ENCODE measurements at places on chromosomes 4 and X.

GRCh38 chr4:48914311-48914710 lies 7.7 kb upstream of the OCIAD2 start:
- DNase-seq = no peak

- DNase-seq = no peak
Measured at GRCh38 chr4:37909332-37910090, 18.6 kb downstream of the TBC1D1 start.

- no peak for DNase-seq
Measured at GRCh38 chr4:144494280-144494679, 151.7 kb upstream of the HHIP start.

DNA sequence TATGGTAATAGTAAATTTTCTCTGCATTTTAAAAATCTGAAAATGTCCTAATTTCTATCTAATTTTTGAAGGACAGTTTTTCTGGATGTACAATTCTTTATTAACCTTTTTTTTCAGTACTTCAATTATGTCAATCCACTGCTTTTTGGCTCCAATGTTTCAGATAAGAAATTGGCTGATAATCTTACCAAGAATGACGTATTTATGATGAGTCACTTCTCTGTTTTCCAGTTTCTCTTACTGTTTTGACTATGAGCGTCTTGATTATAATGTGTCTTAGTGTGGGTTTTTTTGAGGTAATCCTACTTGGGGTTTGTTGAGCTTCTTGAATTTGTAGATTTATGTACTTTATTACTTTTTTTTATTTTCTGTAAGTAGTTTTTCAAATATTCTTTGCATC lies 47.2 kb downstream of the UGT2B11 start:
- DNase-seq = no peak

- DNase-seq = no peak
Measured at GRCh38 chrX:11355259-11355909, 62.2 kb downstream of the AMELX start.

DNA sequence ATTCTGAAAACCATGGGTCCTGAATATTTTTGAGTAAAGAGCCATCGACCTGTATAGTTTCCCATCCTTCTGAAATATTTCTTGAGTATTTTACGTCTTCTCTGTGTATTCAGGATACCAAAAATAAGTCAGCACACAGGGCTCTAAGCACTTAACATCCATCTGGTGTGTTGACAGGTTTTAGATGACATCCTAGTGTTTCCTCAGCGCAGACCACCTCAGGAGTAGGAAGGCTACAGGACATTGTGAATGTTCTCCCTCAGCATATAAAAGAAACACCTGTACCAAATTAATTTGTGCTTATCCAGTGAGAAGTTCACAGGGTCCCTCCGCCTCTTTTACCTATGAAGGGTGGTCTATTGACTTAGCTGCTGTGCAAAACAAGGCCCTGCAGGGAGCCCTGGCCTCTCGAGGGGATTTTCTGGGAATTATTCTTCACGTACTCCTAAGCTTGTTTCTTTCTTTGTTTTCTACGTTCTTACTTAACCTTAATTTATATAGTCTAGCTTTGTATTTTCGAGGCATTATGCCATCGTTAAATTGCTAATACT lies 241.8 kb downstream of the FBXO8 start:
- no peak for DNase-seq

DNA sequence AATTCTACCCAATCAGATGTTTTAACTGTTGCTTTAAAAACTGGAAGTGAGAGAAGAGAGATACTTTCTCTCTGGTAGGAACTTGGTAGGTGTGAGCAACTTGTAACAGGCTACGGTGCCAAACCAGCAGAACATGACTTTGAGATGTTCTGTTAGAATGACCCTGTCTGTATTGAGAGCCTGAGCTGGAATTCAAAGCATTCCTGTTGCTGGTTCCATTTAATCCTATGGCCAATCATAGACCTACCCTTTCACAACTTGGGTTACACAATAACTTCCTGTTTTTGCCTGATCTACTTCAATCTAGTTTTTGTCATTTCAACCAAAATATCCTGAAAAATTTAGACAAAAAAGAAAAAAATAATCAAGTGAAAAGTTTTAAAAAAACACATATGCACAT lies 1.7 kb upstream of the PRRG1 start:
- no peak for DNase-seq

DNA sequence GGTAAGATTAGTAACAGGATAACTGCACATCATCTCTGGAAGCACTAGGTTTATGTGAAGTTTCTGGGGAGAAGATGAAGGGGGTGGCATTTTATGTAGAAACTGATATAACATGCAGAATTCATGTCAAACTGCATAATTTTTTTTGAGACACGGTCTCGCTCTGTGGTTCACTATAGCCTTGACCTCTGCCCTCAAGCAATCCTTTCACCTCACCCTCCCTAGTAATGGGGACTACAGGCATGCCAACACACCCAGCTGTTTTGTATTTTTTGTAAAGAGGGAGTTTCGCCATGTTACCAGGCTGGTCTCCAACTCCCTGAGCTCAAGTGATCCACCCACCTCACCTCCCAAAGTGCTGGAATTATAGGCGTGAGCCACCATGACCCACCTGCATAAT lies 11.5 kb downstream of the ABRAXAS1 start:
- no peak for DNase-seq

GRCh38 chr4:31375936-31376335 lies 655.8 kb downstream of the PCDH7 start:
- no peak for DNase-seq

DNA sequence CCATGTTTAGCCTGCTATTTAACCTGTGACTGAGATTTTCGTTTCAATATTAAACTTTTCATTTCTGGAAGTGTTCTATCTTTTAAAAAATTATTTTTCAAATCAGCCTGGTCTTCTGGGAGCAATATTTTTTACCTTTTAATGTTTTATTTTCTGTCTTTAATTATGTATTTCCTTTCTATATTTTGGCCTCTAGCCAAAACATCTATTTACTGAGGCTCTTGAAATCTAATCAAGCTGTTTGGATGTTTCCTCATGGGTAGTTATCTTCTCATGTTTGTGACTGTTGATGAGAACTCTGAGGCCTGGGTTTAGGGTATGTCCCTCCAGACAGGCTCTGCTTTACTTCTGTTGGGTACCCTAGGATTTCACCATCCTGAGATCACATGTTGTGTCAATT lies 10.3 kb upstream of the SLC10A4 start:
- DNase-seq = no peak

DNA sequence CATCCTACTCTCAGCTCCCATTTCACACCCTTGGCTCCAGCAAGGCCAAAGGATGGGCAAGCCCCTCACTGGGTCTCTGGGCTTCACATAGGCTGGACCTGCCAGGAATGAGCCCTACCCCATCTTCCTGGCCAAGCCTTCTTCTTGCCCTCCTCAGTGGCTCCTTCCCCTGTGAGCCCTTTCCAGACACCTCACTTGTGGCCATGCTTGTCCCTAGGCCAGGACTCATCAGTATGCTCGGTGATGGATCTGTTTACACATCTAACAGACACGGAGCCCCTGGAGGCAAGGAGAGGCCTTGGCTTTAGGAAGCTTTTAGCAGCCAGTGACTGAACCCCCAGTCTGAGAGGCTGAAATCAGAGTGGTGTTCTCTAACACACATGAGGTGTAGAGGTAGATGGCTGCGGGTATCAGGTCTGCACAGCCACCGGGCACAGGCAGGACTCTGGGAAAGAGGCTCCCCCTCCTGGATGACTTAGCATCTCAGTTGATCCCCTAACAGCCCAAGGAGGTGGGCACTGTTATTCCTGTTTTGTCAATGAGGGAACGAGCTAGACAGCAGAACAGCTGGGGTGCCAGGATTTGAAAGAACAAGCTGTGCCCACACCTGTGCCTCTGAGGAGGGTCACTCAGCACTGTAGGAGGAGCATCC lies 44.8 kb downstream of the PPP2R2C start:
- no peak for DNase-seq

DNA sequence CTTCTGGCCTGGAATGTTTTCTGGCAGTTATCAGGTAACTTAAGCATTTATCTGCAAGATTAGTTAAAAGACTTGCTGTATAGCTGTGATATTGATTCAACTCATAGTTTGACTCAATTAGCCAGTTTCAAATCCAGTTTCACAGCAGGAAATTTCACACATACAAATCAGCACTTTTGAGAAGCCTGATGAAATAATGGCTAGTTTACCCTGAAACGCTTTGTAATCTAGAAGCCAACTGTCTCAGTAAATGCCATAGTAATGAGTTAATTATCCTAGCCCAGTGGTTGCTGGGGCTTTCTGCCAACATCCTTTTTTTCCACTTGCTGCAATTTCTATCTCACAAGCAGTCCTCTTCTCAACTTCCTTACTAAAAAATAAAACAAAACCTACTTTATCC lies 53.1 kb downstream of the ARHGEF38 start:
- no peak for DNase-seq

DNA sequence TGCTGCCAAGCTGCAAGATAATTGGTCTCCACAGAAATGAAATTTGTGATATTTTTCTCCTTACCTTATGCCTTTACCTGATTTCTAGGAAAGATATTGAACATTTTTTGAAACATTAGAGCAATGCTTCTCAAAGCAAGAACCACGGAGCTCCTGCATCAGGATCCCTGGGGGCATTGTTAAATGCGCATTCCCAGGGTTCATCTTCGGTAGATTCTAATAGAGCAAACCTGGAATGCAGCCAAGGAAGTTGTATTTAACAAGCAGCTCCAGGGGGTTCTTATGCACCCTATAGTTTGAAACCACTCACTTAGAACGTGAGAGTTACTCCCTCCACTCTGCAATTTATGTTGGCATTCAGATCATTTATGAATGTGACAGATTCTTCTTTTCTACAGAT lies 126.2 kb downstream of the SLC39A8 start:
- DNase-seq = no peak

DNA sequence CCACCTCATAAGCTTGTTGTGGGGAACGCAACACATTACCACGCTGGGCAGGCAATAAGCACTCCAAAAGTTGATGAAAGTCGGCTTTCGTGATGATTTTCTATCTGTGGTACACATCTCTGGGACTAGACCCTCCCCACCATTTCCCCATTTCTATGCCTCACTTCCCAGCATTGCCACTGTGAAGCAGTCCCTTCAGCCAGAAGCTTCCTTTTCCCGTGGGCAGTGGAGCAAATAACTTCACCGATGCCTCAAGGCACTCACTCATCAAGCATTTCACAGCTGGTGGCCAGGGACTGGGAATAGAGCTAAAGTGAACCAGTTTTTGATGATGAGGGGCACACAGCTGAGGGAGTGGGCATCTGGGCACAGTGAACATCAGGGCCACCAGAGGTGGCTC lies 18.9 kb downstream of the C4orf50 start:
- DNase-seq = no peak

- DNase-seq = no peak
Measured at GRCh38 chrX:120311727-120312063, 434 bp upstream of the TMEM255A start.

GRCh38 chrX:38804682-38805431 lies 3.6 kb downstream of the MID1IP1 start:
- DNase-seq = no peak

DNA sequence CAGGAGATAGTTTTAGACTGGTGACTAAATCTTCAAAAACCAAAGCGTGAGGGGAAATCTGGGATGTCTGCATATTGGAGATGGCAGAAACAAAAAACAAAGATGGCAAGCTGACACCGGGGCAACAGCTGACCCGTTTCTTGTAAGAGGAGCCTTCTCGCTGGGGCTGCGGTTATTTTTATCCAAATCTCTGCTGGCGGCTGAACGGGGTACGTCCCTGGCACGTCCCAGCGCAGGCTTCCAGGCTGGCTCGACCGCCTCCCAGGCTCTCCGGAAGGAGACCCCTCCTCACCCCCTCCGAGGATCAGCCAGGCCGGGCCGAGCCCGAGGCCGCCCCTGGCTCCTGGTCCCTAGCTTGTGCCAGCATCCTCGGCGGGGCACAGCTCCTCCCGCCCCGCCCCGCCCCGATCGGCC lies 403 bp downstream of the SGCB start:
- peak; percentile 42 for DNase-seq

GRCh38 chrX:10070714-10071436 lies 85.9 kb upstream of the CLCN4 start:
- DNase-seq = no peak

DNA sequence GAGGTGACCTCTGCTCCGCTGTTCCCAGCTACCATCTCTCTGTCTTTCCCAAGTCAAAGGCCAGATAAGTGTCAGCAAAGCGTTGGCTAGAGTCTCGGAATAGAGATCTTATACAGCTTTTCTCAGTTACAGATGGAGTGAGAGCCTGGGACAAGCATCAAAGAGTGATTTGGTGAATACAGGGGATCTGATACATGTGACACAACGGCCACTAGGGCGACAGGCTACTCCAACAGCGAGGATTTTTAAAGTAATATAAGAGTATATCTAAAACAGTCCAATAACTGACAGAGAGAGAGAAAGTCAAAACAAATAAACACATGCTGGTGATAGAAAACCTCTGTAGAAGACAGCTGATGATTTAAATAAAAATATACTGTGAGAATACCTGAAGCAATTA lies 433.1 kb upstream of the SMIM31 start:
- DNase-seq = no peak

- DNase-seq = no peak
Measured at GRCh38 chrX:38318196-38318595, 9.1 kb downstream of the RPGR start.

DNA sequence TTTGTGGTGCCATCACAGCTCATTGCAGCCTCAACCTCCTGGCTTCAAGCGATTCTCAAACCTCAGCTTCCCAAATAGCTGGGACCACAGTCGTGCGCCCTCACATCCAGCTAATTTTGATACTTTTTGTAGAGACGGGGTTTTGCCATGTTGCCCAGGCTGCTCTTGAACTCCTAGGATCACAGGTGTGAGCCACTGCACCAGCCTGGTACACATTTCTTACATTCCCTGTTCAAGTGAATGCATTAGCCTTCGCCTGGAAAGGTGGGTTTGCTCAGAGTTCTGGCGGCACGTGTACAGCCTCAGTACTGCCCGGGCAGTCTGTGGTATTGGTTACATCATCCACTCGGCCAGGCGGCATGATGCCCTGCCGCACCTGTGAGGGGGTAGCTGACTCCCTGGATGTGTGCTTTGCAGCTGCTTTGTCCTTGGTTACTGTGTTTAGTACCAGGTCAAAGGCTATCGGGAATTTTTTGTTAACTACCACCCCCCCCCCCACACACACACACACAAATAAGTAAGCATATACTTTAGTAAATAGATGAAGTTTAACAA lies 57.1 kb downstream of the TNIP2 start:
- no peak for DNase-seq

GRCh38 chrX:46180258-46180687 lies 364.9 kb downstream of the ZNF674 start:
- DNase-seq = peak; percentile 12
